ENCODE measurements at places on chromosomes 12 and 14. TPM values are rescaled to one million over a fixed set of nuclear protein-coding genes. Genes with fewer than 3 reads are reported as not detected.

GRCh38 chr12:130298322-130299021, 39.2 kb upstream of the PIWIL1 start:
- no peak overlapping the region for H3K4me3 ChIP-seq
- no peak for DNase-seq
- no peaks in the 10 kb centered on the region for H3K36me3 ChIP-seq
- H3K4me1 ChIP-seq, result no peaks in the 10 kb centered on the region

- H3K27ac ChIP-seq, result no peak overlapping the region
- no peaks in the 10 kb centered on the region for H3K36me3 ChIP-seq
- peaks cover 10% of the 10 kb centered on the region for H3K4me1 ChIP-seq
- DNase-seq, result no peak
Measured at GRCh38 chr14:49159081-49159480, 427.1 kb downstream of the RPS29 start.

TGM1 gene
- total RNA-seq, result 11.4 TPM

DNA sequence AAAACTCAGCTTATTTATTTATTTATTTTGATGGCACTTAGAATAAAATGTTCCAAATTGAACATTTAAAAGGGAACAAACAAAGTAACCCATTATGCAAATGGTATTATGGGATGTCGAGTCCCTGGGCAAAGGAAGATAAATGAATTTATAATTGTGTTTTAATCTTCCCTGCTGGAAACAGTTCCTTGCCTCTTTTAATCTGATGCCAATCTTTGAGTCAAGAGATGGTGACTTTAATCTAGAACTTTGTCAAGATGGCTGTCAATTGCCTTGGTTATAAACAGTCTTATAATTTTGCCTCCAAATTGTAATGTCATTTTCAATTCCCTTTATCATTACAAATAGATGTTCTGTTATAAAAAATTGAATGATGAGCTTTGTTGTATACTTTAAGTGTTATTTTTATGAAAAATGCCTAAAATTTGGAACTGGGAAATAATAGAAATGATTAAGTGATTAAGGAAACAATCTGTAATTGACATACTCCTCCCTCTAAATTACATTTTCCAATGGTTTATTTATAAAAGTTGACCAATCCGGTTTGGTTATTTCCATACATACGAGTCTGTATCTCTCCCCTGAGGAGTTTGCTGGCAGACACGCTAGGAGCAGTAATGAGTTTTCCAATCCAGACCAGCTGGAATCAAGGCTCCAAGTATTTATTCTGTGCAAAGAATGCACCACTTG, 134.9 kb upstream of the FRMD6 start:
- H3K4me1 ChIP-seq, result no peaks in the 10 kb centered on the region
- H3K27me3 ChIP-seq, result no peaks in the 10 kb centered on the region
- DNase-seq, result no peak
- no peak overlapping the region for H3K4me3 ChIP-seq

DNA sequence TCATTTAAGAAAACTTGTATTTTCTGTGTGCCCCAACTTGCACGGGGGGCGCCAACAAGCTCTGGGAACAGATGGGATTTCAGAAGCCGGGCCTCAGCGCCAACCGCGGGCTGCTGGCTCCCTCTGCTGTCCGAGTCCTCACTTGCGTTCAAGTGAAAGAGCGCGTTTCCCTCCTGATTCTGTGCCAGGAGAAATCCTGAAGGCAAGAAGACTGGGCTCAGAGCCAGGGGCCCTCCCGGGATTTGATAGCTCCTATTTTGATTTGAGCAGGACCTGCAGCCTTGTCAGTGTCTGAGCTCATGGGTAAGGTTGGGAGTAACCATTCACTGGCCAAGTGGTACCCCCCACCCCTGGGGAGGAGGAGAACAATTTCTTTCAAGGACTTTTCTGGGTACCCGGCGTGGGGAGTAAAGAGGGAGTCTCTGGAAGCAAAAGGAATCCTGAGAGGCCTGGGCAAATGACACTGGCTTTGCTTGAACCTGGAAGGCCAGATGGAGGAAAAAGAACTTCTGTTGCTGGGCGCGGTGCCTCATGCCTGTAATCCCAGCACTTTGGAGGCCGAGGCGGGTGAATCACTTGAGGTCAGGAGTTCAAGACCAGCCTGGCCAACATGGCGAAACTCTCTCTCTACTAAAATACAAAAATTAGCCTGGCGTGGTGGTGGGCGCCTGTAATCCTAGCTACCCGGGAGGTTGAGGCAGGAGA, 179.0 kb upstream of the RGS6 start:
- H3K4me3 ChIP-seq, result no peak overlapping the region
- DNase-seq, result peak; percentile 78
- no peaks in the 10 kb centered on the region for H3K27me3 ChIP-seq
- H3K36me3 ChIP-seq, result no peaks in the 10 kb centered on the region
- peaks cover 4% of the 10 kb centered on the region for H3K4me1 ChIP-seq

DNA sequence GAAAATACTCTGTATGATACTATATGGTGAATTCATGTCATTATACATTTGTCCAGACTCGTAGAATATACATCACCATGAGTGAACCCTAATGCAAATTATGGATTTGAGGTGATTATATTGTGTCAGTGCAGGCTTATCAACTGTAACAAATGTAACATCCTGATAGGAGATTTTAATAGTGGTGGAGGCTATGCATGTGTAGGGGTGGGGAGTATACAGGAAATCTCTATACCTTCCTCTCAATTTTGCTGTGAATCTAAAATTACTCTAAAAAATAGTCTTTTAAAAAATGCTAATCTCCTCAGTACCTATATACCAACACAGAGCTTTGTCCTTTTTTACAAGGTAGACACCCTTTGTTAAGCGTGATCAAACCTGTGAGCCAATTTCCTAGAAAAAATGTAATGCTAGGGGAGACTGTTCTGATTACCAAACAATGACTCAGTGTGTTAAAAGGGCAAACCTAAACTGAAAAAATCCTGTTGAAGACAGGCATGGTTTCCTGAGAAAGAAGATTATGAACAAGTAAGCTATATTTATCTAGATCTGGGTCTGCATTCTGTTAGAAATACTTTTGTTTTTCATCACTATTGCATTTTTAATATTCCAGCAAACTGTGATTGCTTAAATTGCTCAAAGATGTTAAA, 170.9 kb downstream of the DUSP6 start:
- H3K4me1 ChIP-seq, result peaks cover 5% of the 10 kb centered on the region
- no peak for DNase-seq
- H3K27me3 ChIP-seq, result no peaks in the 10 kb centered on the region
- H3K27ac ChIP-seq, result no peak overlapping the region
- H3K4me3 ChIP-seq, result no peak overlapping the region

DNA sequence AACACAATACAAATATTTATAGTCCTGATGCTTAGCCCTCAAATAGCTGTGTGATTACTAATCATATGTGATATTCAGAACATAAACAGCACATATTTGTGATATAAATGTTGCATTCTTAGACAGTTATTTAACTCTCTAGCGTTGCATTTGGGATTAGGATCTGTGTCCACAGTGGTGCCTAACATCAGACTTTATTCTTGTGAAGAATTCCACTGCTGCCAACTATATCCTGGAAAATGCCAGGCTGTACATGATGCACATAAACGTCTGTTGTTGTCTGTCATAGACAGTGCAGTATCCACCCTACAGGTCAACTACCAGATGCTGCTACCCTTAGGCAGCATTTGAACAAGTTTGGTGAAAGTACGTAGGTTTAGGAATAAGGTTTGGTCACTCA, 39.0 kb downstream of the SLC38A4 start:
- no peak overlapping the region for H3K27ac ChIP-seq
- no peaks in the 10 kb centered on the region for H3K4me1 ChIP-seq
- no peaks in the 10 kb centered on the region for H3K36me3 ChIP-seq
- DNase-seq, result no peak
- H3K4me3 ChIP-seq, result no peak overlapping the region

DNA sequence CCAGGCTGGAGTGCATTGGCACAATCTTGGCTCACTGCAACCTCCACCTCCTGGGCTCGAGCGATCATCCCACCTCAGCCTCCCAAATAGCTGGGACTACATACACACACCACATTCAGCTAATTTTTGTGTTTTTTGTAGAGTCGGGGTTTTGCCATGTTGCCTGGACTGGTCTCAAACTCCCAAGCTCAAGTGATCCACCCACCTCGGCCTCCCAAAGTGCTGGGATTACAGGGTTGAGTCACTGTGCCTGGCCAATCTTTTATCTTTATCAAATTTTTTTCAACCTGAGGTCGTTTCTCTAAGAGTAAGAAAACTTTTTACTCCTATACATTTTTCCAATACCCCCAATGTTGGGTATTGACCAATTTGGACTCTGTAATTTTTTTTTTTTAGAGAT, 40.0 kb upstream of the NAP1L1 start:
- no peaks in the 10 kb centered on the region for H3K36me3 ChIP-seq
- no peaks in the 10 kb centered on the region for H3K4me1 ChIP-seq
- H3K4me3 ChIP-seq, result no peak overlapping the region
- no peaks in the 10 kb centered on the region for H3K27me3 ChIP-seq
- no peak overlapping the region for H3K27ac ChIP-seq

DNA sequence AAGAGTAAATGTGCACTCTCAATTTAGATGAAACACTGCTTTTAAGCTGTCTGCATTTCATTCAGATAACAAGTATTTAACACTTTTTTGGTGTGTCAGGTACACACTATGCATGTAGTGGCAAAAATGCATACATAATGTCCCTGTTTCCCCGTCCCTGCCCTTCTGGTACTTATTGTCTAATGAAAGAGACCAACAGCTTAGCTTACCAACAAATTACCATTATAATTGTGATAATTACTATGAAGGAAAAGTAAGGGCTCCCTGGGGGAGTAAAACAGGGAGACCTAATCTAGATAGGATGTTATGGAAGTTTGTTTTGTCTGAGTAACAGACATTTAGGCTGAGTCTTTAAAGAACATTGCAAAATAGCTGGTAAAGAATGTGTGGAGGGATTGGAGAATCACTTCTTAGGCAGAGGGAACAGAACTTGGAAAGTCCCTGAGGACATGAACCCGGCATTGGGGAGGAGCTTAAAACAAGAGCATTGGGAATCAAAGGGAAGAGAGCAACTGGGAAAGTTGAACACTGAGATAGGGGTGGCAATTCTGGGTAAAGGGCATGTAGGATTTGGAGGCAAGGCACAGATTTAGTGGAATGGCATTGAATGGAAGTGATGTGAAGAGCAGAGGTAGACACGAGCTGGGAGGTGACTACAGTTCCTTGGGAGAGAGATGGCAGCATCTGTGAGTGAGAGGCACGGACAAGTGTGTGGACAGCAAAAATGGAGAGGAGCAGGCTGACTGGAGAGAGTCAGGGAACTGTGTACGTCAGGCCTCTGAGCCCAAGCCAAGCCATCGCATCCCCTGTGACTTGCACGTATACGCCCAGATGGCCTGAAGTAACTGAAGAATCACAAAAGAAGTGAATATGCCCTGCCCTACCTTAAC, 181.6 kb downstream of the GRIP1 start:
- no peak for DNase-seq
- H3K36me3 ChIP-seq, result no peaks in the 10 kb centered on the region
- no peaks in the 10 kb centered on the region for H3K27me3 ChIP-seq
- H3K4me1 ChIP-seq, result no peaks in the 10 kb centered on the region
- no peak overlapping the region for H3K4me3 ChIP-seq

DNA sequence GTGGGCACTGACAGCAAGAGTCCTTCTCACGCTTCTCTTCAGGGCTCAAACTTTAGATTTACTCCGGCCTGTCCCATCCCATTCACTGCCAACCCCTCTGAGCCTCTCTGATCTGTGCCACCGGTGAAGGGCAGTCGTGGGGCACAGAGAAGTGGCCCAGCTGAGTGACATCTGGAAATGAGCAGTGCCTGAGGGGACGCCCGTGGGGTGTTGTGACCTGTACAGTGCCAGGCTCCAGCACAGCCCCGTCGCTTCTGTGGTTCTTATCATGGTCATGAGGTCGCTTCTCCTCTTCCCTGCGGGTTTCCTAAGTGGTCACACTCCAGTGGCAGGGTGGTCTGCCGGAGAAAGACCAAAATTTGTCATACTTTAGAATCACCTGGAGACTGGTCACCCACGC, 4.1 kb downstream of the BDKRB2 start:
- peaks cover 6% of the 10 kb centered on the region for H3K4me1 ChIP-seq
- no peak overlapping the region for H3K27ac ChIP-seq
- no peaks in the 10 kb centered on the region for H3K36me3 ChIP-seq
- H3K4me3 ChIP-seq, result no peak overlapping the region

NRL gene
- total RNA-seq, result 8.8 TPM

DNA sequence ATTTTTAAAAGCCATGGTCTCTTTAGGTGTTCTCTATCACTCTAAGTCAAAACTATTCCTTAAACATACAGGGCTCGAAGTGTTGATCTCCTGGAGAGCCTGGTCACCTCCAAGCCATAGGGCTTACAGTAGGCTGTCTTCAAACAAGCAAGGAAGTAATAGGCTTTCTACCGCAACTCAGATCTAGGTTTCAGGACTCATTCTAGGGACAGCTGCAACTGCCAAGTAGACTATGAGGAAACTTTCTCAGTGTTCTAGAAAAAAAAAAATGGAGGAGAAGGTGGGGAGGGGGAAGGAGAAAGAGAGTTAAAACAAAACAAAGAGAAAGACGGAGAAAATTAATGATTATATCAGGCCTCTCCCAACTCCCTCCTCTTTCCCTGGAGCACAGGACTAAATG, 106.9 kb upstream of the ETV6 start:
- H3K4me1 ChIP-seq, result peaks cover 21% of the 10 kb centered on the region
- no peak overlapping the region for H3K4me3 ChIP-seq
- DNase-seq, result no peak
- H3K27me3 ChIP-seq, result no peaks in the 10 kb centered on the region

- DNase-seq, result no peak
- H3K4me1 ChIP-seq, result no peaks in the 10 kb centered on the region
- no peaks in the 10 kb centered on the region for H3K36me3 ChIP-seq
- H3K4me3 ChIP-seq, result no peak overlapping the region
- H3K27ac ChIP-seq, result no peak overlapping the region
- H3K27me3 ChIP-seq, result no peaks in the 10 kb centered on the region
Measured at GRCh38 chr12:16454481-16454880, 107.0 kb downstream of the MGST1 start.

KCNJ8 gene
- total RNA-seq, result not detected

- H3K36me3 ChIP-seq, result no peaks in the 10 kb centered on the region
- DNase-seq, result no peak
- H3K4me1 ChIP-seq, result no peaks in the 10 kb centered on the region
- H3K27me3 ChIP-seq, result no peaks in the 10 kb centered on the region
- no peak overlapping the region for H3K4me3 ChIP-seq
Measured at GRCh38 chr14:98761993-98762392, 510.0 kb downstream of the BCL11B start.

Measured in B cell (primary cell).